Stimulated activated CD4-positive, alpha-beta T cell treated with anti-CD3 and anti-CD28 coated beads, Interleukin-4, amount 100 ng/mL, for 24 hours (primary cell): ENCODE measurements at places on chromosomes 4 and X.

DNA sequence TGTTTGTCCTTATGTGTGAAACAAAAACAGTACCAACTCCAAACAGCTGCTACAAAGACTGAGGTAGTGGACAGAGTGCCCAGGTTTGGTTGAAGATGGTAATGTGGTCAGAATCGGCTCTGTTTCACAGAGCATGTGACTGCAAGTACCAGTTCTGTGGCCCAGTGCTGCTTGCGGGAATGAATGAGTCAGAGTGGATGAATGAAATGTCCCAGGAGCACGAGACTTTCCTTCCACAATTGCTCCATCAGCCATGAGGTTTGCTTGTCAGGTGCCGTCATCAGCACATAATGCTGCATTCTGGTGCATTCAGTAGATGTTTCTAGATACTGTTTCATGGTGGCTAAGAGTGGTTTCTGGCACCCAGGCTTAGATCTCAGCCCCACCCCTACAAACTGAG lies 84.2 kb downstream of the GPR143 start:
- no peak for DNase-seq

GRCh38 chrX:117487421-117487820 lies 629.2 kb downstream of the KLHL13 start:
- DNase-seq, result no peak

DNA sequence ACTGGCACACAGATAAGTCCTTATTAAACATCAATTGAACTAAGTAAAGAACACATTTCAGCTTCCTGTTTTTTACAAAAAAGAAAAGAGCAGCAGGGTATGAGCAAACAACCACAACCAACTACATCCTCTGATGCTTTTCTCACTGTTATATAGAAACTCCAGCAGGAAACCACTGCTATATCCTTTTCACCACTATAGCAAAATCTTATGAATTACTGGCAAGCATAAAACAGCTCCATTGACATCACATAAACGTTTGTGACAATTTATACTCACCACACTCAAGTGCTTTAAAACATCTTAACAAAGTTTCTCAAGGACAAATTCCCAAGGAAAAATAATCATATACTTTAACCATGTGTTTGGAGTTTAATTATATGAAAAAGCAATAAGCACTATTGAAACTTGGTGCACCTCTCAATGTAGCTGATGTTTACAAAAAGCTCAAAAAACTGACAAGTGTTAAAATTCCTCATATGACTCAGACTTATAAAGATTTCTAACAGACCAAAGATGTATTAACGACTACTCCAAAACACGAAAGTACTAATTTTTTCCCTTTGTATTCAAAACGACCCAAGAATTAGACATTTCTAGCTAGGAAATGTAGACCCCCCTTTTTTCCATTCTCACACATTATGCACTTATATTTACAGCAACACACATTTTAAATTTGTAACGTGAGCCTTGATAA lies 12.9 kb downstream of the GPRIN3 start:
- no peak for DNase-seq

GRCh38 chr4:124907881-124908280 lies 195.3 kb upstream of the ANKRD50 start:
- no peak for DNase-seq

GRCh38 chr4:94550352-94550751 lies 98.6 kb downstream of the PDLIM5 start:
- DNase-seq, result no peak

GRCh38 chr4:71006203-71006907 lies 12.9 kb downstream of the DCK start:
- DNase-seq, result no peak

GRCh38 chr4:5469861-5470260 lies 238.5 kb downstream of the EVC2 start:
- no peak for DNase-seq

GRCh38 chrX:85003655-85004244 lies at the start of gene APOOL:
TSS of gene APOOL (plus strand) at chrX:85003877. CDS start at chrX:85003913, 36 bp downstream.
- DNase-seq, result peak; percentile 82

- peak; percentile 40 for DNase-seq
Measured at GRCh38 chrX:18377796-18378195, 23.3 kb upstream of the SCML2 start.

- peak; percentile 86 for DNase-seq
Measured at GRCh38 chrX:15675490-15675921, 10.9 kb upstream of the CLTRN start.

GRCh38 chrX:20252381-20253231 lies 14.1 kb downstream of the RPS6KA3 start:
- DNase-seq, result peak; percentile 74

DNA sequence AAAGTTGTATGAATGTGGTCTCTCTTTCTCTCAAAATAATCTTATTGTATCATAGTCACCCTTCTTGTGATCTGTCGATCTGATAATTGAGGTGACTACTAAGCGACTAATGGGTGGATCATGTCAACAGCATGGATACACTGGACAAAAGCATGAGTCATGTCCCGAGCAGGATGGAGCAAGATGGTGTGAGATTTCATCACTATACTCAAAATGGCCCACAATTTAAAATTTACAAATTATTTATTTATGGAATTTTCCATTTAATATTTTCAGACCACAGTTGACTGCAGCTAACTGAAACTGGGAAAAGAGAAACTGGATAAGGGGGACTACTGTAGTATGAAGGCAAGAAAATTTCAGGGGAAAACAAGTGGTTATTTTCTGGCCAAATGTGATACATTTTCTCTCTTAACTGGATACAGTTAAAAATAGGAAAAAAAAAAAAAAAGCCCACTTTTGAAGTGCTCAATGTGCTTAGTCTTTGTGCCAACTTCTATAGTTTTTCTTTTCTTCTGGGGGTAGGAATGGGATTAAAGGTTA lies 25.3 kb downstream of the FAM241A start:
- DNase-seq, result no peak

DNA sequence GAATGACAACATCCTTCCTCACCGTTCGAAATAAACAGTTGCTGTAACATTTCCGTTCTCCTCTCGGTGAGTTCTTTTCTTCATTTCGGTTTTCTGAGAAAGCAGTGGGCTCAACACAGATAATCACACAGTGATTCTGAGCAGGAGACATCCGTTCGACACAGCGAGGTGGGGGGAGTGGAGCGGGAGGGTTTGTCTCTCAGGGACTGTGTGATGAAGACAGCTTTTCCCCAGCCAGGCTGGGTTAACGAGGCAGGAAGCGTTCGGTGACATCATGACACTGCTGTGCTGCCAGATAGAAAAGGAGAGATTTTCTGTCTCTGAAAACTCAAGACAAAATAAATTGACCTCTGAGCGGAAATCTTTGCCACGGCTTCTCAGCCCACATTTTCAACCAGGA lies 119.3 kb downstream of the CRLF2 start:
- DNase-seq, result peak; percentile 36

GRCh38 chr4:168604496-168605373 lies 107.9 kb downstream of the PALLD start:
- DNase-seq, result no peak

DNA sequence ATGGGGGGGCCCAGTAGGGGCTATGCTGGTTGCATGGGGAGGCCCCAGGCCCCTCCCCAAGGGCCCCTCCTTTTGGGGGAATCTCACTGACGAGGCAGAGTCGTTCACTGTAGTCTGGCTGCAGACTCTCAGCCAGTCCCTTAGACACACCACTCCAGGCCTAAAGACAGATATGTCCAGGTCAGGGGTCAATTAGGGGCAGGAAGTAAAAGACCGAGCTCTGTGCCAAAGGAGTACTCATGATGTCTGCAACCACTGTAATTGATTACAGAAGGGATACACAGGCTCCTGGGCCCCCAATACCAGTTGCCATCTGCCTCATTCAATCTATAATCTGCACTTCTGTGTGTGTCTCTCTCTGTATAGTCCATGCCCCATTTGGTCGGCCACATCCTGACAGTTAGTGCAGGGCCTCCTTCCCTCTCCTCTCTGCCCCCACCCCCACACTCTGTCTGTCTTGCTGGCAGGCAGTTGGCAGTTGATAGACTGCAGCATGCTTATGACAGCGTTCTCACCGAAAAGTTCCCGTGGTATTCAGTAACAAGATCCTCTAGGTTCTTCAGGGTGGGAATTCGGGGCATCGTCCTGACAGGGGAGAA lies 1.3 kb upstream of the CXorf65 start:
- peak; percentile 17 for DNase-seq

- DNase-seq, result no peak
Measured at GRCh38 chr4:182748283-182748682, 168.9 kb downstream of the DCTD start.

DNA sequence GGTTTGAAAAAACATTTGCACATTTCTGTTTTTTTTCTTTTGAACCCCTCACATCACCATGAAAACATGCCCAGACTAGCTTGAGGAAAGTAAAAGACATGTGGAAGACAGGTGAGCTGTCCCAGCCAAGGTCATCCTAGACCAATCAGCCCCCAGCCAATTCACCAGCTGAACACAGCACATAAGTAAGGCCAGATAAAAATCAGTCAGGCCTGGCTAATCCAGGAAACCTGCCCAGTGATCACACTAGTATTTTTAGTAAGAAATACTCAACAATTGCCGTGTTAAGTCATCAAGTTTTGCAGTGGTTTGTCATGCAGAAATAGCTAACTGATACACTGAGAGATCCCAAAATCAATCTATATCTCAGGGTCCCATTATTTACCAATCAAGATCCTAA lies 4.4 kb upstream of the SMR3A start:
- no peak for DNase-seq

DNA sequence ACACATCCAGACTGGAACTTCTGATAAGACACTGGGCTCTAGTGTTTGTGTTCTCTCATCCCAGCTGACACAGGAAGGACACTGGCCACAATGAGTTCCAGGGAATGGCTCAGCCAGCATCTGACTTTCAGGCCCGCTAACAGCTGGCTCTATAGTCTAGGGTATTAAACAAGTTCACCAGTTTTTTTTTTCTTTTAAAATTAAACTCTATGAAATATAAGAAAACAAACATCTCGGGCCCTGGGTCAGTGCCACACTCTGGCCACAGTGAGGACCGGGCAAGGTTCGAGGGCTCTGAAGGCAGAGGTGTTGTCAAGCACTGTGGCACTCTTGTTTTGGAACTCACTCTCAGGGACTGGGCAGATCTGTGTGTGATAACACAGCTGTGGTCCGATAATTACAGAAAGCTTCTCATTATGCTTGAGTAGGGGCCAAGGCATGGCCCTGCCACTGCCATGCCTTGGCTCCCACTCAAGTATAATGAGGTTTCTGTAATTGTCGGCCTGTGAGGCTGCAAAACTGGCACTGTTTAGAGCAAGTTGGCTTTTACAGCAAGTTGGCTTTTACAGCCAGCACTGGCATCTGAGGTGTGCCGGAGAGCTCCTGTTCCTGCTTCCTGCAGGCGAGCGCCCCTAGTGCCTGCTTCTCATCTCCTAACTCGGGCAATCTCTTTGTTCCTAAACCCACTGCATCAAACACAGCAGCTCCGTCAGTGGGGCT lies 62.8 kb downstream of the PPP1R2C start:
- DNase-seq, result peak; percentile 36

DNA sequence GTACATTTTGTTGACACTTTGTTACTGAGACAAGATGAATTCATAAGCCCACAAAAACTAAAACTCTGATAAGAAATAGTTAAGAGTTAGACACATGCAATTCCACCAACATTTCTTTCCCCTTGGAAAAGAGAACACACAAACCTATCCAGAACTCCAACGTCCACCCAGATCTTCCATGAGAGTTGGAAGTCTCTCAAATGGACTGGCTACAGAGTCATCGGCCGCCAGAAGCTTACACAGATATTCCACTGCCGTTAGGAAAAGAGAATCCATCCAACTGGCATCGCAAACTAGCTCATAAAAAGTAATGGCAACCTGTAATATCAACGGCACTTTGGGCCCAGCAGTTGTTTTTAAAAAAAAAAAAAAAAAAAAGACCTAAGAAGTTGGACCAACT lies 114.7 kb downstream of the PRKX start:
- no peak for DNase-seq

DNA sequence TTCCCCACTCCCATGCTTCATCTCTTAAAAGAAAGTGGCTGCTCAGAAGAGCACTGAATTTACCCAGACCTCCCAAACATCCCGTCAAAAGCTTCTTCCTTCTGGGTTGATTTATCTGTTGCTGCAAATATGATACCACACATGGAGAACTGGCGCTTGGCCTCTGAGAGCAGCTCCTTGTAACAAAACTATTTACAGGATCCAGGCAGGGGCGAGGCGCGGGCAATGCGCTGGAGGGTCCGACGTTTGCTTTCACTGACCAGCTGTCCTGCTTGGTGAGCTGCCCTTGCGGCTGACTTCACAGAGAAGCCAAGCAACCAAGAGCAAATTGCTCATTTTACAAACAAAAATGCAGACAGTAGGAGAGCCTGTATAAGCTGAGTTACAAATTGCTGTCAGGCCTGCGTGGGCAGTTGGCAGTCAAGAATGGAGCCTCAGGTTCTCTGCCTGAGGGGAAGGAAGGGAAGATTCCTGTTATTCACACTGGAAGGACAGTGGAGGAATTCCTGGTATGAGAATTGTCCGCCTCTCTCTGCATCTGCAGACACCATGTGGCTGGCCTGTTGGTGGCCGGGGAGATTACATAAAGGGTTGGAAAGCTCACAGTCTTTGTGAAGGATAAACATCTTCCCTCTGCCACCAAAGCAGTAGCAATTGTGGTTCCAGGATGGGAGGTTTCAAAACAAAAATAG lies 192.2 kb upstream of the LEF1 start:
- no peak for DNase-seq

- DNase-seq, result no peak
Measured at GRCh38 chr4:189979196-189980047, 38.8 kb downstream of the FRG1 start.

DNA sequence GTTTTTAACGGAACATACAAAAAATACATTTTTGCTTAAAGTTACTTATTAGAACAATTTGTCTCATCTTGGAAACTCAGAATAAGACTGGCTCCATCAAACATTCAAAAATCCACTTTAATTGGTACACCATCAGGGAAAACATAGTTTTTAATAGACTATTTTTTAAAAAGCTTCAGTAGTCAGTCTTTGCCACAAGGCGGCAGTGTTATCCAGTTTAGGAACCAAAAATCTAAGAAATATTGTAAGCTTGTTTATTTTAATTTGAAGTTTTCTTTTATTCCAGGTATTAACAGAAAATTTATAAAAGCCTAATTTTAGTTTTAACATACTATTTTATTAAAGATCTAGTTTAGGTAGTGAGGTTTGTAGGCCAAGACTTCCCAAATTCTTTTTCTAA lies 107.7 kb downstream of the APOOL start:
- no peak for DNase-seq

- no peak for DNase-seq
Measured at GRCh38 chr4:184361443-184361842, 112.9 kb downstream of the IRF2 start.

- DNase-seq, result peak; percentile 21
Measured at GRCh38 chrX:133838761-133839676, 146.4 kb downstream of the GPC3 start.

- DNase-seq, result peak; percentile 11
Measured at GRCh38 chrX:118459494-118459893, 36.1 kb upstream of the DOCK11 start.
